ENCODE measurements at places on chromosomes 16 and 17.
A peak's percentile ranks its signal among the peaks of the same experiment; 100 is the strongest.

DNA sequence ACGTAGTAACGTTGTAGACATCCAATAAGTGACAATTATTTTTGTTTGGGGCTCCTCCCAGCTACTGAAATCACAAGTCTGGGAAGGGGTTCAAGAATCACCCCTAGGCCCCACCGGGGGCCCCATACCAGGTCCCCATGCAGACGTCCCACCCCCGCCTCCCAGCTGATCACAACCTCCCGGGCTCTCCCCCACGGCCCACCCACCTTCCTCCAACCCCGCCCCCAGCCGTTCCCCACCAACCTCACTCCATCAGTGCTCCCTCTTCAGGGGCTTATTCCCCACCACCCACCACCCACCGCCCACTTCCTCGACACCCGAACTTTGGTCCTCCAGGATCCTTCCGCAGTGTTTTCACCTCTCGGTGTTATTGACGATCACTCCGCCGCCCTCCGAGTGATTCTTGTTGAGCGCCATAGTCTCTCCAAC, 240 bp downstream of the WBP2 start:
- no peak for DNase-seq

DNA sequence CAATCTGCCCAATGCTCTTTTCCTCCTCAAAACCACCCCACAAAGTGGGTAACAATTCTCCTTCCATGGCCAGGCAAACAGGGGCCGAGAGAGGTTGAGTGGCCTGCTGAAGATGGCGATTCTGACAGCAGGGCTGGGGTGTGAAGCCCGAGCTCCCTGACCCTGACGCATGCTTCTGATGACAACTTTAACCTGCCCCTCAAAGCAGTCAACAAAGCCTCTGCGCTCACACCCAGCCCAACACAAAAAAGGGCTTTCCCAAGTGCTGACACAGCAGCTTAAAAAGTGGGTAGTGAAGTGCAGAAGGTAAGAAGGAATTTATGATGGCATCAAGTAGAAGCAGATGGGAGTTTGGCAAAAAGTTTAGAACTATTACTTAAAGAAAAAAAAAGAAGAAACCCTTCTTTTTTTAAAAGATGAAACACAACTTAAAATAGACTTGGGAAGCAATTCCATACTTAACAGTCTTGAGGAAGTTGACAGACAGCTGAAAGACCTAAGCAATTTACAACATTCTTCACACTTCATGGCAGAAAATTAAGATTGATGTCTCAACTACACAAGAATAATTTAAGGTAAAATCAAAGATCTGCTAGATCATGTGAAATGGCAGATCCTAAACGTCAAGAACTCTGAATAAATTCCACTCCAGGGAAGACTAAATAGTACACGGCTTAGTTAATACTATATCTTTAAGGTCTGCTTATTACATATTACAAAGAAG, 133.9 kb downstream of the PARN start:
- DNase-seq, result no peak

DNA sequence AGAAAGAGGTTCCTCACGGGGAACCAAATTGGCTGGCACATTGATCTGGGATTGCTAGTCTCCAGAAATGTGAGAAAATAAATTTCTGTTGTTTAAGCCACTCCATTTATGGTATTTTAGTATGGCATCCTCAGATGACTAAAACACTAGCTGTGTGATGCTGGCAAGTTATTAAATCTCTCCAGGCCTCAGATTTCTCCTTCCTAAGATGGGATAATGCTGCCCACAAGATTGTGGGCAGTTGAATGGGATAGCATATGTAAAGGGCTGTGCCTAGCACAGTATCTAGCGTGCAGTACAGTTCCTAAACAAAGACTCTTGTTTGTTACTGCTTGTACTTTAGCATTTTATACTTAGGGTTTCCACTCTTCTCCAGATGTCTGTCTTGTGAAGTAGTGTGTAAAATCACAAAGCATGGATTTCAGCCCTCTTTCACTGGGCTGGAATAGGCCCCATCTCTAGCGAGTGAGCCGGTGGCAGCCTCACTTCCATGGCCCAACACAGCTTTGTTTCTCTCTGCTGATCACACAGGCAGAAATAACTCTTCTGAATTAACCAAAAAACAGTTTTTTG, 38.2 kb upstream of the PHAF1 start:
- DNase-seq, result no peak

DNA sequence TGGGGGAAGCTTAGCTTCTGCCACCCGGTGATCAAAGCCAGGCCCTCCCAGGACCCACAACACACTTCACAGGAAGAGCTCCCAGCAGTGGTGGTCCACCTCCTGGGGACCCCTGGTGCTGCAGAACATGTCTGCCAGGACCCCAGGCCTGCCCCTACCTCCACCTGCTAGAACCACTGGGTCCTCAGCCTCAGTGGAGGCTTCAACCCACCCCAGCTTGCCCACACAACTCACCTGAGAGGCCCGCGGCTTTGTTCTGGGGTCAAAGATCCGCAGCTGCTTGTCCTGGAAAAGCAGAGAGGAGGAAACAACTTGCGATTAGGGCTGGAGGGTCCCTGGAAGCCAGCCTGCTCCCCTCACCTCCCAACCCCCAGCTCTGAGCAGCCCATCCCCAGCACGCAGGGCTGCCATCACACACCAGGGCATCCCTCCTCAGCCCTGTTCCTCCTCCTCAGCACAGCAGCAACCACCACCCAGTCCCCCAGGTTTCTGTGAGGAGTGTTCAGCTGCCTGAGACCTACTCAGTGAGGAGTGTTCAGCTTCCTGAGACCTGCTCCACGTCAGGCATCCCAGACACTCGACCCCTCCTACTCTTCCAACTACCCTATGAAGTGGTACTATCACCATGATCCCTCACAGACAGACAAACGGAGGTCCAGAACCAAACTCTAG, 21.2 kb downstream of the CORO7 start:
- no peak for DNase-seq

GRCh38 chr16:30657866-30658730, at the start of gene FBRS:
FBRS (plus strand) TSS chr16:30658431; CDS start chr16:30659519, 1,088 bp downstream.
- peak; percentile 100 for DNase-seq

DNA sequence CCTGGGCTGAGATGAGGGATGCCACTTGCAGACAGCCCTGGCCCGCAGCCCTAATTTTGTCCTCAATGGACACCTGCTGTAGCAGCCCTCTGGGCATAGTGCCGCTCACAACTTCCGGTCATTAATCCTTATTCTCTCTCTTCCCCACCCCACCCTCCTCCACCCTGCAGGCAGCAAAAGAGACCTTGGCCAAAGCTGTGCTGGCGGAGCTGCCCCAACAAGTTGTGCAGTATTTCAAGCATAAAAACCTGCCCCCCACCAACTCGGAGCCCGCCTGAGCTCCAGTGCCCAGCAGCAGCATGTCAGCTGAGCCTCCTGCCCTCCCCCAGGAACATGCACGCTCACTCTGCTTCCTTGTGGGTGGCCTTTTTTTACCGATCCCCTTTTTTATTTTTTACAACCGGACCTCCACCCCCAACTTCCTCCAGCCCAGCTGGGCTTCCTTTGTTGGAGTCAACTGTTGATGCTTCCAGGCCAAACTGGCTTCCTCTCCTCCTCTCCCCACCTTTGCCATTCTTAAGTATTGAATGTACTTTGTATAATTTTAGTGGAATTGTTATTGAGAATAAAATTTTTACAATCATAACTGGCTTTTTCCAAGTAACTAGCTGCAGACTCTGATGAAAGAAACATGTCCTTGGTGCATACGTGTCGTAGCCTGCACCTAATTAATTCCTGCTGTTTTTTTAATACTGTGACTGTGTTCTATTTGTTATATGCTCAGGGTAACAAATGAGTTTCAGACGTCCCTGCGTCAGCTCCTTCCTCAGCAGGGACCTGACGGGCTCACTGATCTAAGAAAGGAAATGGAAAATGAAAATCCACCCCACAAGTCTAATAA, 38.2 kb downstream of the PSME3IP1 start:
- DNase-seq, result peak; percentile 50

- DNase-seq, result no peak
These were observed 97.0 kb downstream of the CMC2 start for GRCh38 chr16:80909720-80910119.

DNA sequence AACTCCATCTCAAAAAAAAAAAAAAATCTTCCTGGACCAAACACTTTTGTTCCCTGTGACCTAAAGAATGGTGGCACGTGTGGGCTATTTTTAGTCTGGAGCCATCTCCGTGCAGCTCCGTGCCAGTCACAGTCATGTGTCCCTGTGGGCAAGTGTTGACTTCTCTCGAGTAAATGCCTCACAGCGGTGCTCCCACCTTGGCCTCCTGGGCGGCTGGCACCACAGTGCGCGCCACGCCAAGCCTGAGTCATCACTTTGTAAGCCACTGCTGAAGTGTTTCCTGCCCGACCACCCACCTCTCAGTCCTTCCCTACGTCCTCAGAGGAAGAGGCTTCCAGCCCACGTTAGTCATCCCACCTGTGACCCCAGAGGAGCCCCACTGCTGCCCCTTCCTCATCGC, 10.9 kb upstream of the HEXD start:
- DNase-seq, result no peak

GRCh38 chr17:77188084-77189066, 47.6 kb downstream of the SEC14L1 start:
- DNase-seq, result no peak

- DNase-seq, result no peak
These were observed 2.5 kb downstream of the MSRB1 start for GRCh38 chr16:1940273-1941161.

DNA sequence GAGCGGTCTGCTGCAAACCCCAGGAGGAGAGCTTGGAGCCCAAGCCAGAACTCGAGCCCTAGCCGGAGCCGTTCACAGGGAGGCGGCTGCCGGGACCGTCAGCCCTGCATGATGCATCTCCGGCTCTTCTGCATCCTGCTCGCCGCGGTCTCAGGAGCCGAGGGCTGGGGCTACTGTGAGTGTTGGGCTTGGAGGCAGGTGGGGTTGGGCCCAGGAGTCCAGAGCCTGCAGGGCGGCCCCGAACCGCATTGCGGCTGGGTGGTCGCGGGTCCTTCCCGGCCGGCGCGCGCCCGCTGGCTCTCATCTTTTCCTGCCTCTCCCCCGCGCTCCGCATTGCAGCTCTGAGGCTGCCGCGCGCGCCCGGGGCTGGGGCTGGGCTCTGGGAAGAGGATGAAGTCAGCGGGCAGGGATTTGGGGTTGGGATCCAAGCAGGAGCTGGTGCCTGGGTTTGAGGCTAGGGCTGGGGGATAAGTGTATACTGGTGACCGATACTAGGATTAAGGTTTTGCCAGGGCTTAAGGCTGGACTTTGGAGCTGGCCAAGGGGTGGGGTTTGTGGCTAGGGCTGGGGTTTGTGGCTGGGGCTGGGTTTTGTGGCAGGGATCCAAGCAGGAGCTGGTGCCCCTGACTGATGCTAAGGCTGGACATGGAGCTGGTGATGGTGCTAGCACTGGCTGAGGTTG, 532 bp downstream of the CNTNAP1 start:
- peak; percentile 57 for DNase-seq

GRCh38 chr17:57234061-57234738, 22.1 kb upstream of the MSI2 start:
- DNase-seq, result no peak

All from fibroblast of pulmonary artery (primary cell).